ENCODE measurements at places on chromosomes 6 and 20.

DNA sequence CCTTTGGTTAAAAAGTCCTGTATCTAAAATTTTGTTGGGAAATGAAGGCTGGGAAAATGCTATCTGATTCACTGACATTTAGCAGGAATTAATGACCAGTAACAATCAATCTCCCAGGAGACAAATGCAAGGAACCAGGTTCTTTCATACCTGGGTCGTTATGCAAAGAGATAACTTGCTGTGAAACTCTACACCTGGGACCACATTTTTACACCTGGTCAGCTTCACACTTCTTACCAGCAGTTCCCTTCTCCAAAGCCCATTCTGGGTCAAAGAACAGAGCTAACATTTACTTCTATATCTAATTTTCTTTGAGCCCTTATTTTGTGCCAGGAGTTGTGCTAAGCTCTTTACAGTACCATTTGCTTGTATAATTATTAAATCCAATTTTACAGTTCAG, 27.4 kb upstream of the STXBP5 start:
- no peak for DNase-seq

DNA sequence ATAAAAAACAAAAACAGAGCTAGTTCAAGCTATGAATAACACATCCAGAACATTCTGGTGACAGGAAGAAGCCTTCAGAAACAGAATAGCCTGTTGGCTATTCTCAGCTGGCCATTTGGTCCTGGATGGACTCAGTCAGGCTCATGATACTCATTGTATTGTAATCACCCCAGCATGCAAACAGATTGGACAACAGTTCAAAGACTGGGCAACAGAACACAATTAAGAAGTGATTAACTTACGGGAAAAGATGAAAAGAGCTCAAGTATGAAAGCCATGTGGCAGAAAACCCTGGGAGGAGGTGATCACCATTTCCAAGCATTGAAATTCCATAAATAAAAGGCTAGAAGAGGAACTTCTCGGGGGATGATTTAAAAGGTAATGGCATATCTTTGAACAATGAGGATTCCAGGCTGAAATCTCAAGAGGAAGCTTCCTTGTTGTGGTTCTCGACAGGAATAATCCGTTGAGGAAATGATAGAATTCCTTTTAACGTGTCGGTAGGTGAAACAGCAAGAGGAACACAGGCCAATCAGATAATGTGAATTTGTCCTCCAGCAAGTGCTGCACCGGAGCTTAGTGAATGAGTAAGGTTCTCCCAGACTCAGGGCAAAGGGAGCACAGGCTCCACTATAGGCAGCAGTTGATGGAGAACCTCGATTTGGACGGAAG, 172.4 kb downstream of the BCAS1 start:
- DNase-seq, result no peak

GRCh38 chr6:116335612-116336215, 35.0 kb upstream of the DSE start:
- DNase-seq, result no peak

DNA sequence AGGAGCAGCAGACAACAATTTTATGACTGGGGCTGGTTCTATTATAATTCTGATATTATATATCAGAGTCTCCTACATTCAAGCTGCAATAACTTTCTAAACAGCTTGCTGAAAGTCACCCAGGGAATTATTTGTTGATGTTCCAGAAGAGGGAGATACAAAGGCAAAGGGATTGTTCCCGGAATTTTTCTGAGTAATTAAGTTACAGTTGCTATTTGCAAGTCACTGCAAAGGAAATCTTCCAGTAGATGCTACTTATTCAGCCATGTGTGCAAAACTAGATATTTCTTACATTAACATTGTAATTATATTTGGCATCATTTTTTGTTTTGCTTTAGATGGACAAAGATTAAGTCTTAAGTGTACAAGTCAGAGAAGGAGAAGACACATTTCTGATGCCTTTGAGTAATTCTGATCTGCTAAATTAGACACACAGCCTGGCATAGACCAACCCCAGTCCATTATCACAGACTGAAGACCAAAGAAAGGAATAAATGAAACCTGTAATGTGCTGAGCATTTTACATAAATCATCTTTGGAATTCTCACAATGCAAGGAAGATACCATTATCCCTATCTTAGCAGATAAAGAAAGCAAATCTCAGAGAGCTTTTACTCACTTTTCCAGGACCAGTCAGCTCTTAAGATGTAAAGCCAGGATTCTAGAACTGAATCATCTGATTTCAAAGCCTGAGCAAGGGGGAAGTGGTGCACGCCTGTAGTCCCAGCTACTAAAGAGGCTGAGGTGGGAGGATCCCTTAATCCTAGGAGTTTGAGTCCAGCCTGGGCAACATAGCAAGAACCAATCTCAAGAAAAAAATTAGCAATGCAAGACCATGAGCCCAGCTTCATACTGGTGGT, 62.6 kb upstream of the AKAP12 start:
- no peak for DNase-seq

GRCh38 chr6:73028124-73028766, 197.1 kb downstream of the KHDC1L start:
- DNase-seq, result no peak

DNA sequence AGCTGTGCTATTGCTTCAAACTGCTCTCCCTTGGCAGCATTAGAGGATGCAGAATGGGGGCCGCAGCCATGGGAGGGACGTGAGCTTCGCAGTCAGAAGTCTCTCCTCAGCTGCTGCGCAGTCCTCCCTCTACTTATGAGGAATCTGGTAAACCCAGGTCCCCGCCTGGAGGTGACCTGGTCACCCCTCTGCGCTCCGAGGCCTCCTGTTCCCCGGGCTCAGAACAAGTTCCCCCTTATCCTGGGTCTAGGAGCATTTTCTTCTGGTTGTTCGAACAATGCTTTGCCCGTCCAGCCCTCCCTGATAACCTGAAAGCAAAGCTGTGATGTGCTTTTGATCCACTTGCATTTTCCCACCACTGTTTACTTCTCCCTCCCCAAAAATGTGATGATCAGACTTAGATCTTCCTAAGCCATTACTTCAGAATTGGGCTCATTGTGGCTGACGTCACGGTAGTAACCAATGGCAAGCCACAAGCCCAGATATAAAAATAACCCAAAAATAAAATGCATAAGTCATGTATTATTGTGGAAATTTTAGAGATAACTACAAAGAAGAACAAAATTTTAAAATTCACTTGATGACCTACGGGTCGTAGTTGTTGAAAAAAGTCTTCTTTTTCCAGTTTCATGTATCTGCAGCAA, 80.7 kb downstream of the SERAC1 start:
- DNase-seq, result no peak

- DNase-seq, result peak; percentile 50
Measured at GRCh38 chr6:40755046-40755681, 168.0 kb upstream of the LRFN2 start.

DNA sequence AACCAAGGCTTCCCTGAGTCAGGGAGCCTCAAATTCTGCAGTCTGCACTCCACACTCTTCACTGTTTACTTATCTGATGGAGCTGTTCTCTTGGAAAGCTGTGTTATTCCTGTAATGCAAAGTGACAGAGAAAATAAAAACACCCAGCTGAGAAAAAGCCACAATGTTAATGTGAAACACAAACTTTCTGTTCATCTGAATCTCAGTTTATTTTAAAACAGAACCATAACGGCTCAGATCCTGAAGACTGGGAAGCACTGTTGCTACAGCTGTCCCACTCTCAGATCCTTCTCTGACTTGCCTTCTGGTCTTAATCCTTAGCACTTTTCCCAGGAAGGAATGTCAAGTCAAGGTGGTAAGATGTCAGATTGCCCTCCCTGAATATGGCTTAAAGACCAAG, 736.6 kb downstream of the DHX35 start:
- DNase-seq, result no peak

DNA sequence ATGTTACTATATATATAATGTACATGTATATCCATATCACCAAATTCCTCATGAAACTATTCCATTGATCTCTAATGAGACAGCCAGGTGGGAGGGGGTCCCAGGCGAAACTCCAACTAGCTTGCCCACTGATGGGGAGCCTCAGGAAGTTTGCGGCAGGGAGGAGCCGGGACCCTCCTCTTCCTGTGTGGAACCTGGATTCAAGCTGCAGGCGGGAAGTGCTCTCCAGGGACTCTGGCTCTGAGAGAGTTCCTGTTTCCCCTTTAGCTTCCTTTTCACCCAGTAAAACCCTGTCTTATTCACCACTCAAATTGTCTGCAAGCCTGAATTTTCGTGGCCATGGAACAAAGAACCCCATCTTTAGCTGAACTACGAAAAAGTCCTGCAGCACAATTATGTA, 152.2 kb downstream of the OPN5 start:
- no peak for DNase-seq

GRCh38 chr6:47275640-47276039, 34.1 kb downstream of the TNFRSF21 start:
- DNase-seq, result no peak

GRCh38 chr6:2529211-2529719, 221.5 kb downstream of the MYLK4 start:
- no peak for DNase-seq

GRCh38 chr6:144769142-144769541, 484.0 kb downstream of the UTRN start:
- no peak for DNase-seq

- no peak for DNase-seq
Measured at GRCh38 chr6:90350689-90351554, 54.3 kb upstream of the BACH2 start.

GRCh38 chr6:39681674-39682121, 43.5 kb downstream of the KIF6 start:
- no peak for DNase-seq

DNA sequence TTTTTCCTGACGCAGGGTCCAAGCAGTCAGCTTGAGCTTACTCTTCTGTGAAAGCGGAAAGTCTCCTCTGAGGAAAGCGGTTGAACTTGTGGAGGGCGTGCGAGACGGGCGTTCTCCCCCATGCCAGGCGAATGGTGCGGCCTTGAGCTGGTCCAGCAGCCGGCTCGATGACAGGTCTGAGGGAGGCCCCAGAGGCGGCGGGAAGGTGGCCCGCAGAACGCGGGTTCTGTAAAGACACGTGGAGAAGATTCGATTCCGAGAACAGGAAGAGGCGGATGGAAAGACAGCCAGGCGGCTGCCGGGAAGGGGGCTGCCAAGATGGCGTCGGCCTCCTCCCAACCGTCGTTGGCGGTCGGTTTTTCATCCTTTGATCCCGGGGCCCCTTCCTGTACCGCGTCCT, 75.6 kb upstream of the TXNDC5 start:
- DNase-seq, result no peak

- DNase-seq, result no peak
Measured at GRCh38 chr20:20228351-20228750, 139.6 kb upstream of the INSM1 start.
